ENCODE measurements at places on chromosomes 5 and 9.

DNA sequence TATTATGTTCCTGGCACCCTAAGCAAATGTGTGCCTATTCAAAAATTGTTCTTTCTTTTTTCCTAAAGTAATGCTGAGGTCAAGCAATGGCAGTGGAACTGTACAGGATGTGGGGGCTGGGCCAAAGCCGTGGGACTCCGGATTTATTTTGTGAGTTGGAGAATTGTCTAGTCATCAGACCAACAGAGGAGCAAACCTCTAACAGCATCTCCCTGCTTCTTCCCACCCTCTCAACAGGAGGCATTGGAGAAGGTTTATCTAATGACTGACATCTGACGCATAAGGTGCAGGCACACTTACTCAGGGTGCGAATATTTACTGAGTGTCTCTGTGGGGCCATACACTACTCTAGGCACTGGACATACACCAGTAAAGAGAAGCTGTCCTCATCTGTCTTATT lies 38.6 kb downstream of the MARCHF11 start:
- DNase-seq = no peak

DNA sequence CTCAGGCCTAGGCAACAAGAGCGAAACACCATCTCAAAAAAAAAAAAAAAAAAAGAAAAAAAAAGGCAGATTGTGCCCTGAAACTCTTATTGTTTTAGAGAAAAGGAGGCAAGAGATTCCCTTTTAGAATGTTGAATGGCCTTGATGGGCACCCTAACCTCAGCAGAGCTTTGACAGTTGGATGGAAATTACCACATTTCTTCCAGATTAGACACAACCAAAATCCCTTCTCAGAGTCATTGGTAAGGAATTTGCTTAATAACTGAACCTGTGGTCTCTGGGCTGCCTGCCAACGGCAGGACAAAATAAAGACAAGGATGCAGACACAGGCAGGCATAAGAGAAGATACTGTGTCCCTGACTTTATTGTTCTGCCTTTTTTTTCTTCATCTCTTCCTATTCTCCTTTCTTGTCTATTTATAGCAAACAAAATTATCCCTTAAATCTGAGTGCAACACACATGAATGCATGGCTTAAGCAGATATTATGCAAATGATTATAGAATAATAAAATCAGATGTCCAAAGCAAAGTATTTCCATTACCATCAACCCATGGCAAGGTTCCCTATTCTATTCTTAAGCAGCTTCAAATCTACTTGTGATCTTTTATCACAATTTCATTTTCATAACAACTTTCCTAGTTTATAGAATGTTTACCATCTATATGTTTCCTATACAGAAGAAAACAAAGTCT lies 37.3 kb upstream of the TRIO start:
- DNase-seq = peak; percentile 83

DNA sequence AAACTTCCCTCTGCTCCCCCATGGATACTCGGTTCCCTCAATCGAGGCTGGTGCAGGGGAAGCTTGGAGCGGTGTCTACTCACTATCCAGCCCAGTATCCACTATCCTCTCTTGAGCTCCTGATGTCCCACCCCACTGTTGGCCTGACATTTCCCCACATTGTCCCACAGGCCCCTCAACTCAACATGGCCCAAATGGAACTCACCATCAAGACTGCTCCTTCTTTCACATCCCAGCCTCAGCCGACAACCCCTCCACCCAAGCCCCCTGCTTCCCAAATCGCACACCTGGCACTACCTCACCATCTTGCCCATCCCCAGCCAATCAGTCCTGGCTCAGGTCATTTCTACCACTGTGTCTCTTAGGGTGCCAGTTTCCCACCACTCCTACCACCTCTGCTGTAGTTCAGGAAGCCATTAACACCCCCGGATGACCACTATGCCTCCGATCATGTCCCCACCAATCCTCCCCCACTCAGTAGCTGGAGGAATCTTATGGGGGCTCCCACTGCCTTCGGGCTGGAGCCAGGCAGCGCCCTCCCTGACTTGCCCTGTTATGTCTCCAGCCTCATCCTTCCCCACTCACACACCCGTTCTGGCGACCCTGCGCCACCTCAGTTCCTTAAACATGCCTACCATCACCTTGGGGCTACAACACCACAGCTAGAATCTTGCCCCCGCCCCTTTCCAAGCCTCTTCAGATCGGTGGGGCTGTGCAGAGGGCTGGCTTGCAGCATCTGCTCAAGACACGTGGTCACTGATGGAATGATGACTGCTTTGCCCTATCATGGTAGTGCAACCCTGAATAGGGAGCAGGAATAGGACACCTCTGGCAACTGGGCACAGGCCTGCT lies 273.6 kb downstream of the FSTL4 start:
- no peak for DNase-seq

- DNase-seq = no peak
Measured at GRCh38 chr9:119667916-119668315, 298.7 kb upstream of the BRINP1 start.

DNA sequence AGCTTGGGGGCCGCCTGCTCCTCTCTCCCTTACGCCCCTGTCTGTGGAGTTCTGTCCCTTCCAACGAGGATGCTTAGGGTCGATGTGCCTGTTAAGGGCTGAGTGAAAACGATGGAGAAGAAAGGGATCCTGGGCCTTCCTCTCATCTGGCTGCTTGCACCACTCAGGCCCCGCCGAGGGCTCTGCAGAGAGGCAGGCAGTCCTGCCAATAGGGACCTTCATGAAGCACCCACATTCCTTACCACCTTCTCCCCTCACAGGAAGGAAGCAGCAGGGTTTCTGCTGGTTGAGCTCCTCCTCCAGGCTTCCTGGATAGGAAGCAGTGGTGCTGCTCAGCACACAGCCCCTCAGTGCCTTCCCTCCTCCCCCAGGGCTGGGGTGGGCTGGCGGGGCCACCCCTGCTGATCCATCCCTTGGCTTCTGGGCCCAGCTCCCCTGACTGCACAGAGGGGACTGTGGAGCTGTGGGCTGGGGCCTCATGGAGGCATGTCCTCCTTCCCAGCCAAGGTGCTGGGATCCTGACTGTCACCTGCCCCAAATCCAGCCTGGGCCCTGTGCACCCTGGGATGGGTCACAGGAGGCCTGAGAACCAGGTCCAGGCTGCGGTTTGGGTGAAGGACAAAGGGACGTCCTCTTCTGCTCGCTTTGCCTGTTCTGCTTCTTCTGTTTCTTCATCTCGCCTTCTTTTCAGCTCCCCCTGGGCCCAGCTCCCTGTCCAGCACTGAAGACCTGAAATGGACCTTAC lies 50.5 kb downstream of the AHRR start:
- no peak for DNase-seq

Measured in endothelial cell of umbilical vein (primary cell).